Neural crest cell (in vitro differentiated cells): ENCODE measurements at places on chromosomes 11 and 22. TPM values are rescaled to one million over a fixed set of nuclear protein-coding genes. Genes with fewer than 3 reads are reported as not detected.

Gene CRYBA4
- not detected in 2 replicates for total RNA-seq

Gene CCDC73
- not detected in 2 replicates for total RNA-seq

GRCh38 chr22:26970809-26971394, 313.5 kb downstream of the MIAT start:
- no peak overlapping the region for H3K4me3 ChIP-seq
- no peaks in the 10 kb centered on the region for H3K36me3 ChIP-seq
- H3K27ac ChIP-seq = no peak overlapping the region
- no peaks in the 10 kb centered on the region for H3K4me1 ChIP-seq
- H3K27me3 ChIP-seq = peaks cover 20% of the 10 kb centered on the region
- DNase-seq = no peak

GRCh38 chr11:93822359-93822758, 28.1 kb downstream of the VSTM5 start:
- H3K36me3 ChIP-seq = peaks cover 2% of the 10 kb centered on the region
- no peak overlapping the region for H3K27ac ChIP-seq
- no peaks in the 10 kb centered on the region for H3K27me3 ChIP-seq
- DNase-seq = no peak
- H3K4me1 ChIP-seq = peaks cover 14% of the 10 kb centered on the region

DNA sequence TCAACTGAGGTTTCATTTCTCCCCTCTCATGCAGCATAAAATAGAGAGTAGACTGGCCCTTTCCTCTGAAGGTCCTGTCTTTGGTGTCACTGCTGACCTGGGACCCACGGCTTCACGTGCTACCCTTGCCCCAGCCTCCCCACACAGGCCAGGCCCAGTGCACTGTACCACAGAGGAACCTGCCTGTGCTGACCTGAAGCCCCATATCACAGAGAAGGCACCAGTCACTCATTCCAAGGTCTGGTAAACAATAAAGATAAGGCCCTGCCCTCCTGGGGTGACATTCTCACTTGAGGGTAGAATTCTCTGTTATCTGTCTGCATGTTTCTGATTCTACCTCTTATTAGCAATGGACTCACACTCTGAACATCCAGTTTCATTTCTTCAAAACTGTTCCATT, 51.3 kb downstream of the RPL27A start:
- no peak overlapping the region for H3K4me3 ChIP-seq
- H3K27ac ChIP-seq = peak overlapping the region; percentile 85
- no peak for DNase-seq
- H3K4me1 ChIP-seq = peaks cover 21% of the 10 kb centered on the region

- H3K36me3 ChIP-seq = peaks cover 28% of the 10 kb centered on the region
- DNase-seq = no peak
- no peak overlapping the region for H3K27ac ChIP-seq
- no peaks in the 10 kb centered on the region for H3K4me1 ChIP-seq
- H3K27me3 ChIP-seq = no peaks in the 10 kb centered on the region
- H3K4me3 ChIP-seq = no peak overlapping the region
Measured at GRCh38 chr11:75996523-75997442, 181.8 kb downstream of the UVRAG start.

Gene MYEOV
- 0.16 and 0.35 TPM in 2 replicates for total RNA-seq

DNA sequence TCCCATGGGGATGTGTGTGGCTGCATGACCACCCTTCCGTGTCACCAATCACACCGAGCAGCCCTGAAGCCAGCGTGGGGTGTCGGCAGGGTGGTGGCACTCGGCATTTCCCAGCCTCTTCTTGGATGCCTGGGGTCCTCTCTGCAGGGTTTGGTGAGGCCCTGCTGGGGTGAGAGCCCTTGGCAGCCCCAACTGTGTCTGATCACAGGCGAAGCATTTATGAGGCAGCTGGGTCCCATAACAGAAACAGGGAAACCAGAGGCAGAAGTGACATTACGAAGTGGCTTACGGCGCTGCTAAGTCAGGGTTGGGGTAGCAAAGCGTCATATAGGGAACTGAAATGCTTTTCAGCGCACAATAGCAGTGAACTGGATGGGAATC, 92.3 kb upstream of the SEPTIN5 start:
- no peaks in the 10 kb centered on the region for H3K36me3 ChIP-seq
- peaks cover 26% of the 10 kb centered on the region for H3K27me3 ChIP-seq
- peaks cover 3% of the 10 kb centered on the region for H3K4me1 ChIP-seq
- no peak for DNase-seq
- no peak overlapping the region for H3K27ac ChIP-seq
- no peak overlapping the region for H3K4me3 ChIP-seq

DNA sequence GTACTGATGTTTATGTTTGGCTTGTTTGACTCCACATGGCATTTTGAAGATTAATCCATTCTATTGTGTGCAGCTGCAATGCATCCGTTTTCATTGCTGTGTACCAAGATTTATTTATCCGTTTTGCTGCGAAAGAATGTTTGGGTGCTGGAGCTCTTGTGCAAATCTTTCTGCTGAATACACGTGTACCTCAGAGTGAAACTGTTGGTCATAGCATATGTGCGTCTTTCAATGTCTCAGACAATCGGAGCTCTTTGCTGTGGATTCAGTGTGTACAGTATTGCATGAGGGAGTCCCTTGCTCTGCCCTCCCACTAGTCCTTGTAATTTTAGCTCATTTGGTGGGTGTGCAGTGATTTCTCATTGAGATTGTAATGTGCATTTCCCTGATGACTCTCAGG, 545.4 kb downstream of the TBC1D22A start:
- H3K36me3 ChIP-seq = no peaks in the 10 kb centered on the region
- peaks cover 33% of the 10 kb centered on the region for H3K27me3 ChIP-seq
- DNase-seq = no peak

Gene TH
- 0.61 and 0.68 TPM in 2 replicates for total RNA-seq

Gene ASCL3
- total RNA-seq = not detected in 2 replicates

Gene KDM4E
- total RNA-seq = not detected in 2 replicates

Gene TOM1
- 24.6 and 24.7 TPM in 2 replicates for total RNA-seq

GRCh38 chr11:68411501-68411991, 49.0 kb upstream of the PPP6R3 start:
- peaks cover 10% of the 10 kb centered on the region for H3K36me3 ChIP-seq
- no peaks in the 10 kb centered on the region for H3K4me1 ChIP-seq
- DNase-seq = no peak
- H3K4me3 ChIP-seq = no peak overlapping the region
- no peaks in the 10 kb centered on the region for H3K27me3 ChIP-seq

DNA sequence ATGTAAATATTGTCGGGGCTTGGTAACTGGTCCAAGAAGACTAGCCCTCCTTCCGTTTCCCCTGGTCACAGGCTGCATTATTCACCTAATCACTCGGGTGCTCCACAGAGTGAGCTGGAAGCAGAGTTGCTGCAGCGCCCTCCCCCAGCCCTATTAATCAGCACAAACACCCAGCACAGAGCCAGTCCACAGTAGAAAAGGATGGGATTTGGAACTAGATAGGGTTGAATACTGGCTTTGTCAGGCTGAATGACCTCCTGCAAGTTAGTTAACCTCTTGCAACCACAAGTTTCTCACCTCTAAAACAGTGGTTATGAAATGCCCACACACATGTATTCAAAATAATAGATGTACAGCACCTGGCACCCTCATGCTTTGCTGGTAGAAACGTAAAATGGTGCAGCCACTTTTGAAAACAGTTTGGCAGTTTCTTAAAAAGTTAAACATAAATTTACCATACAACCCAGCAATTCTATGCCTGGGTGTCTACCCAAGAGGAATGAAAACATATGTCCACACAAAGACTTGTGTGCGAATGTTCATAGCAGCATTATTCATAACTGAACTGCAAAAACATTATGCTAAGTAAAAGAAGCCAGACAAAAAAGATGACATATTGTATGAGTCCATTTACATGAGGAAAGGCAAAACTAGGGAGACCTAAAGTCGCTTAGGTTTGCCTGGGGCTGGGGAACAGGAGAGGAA, 31.7 kb upstream of the APLP2 start:
- no peak for DNase-seq
- H3K27me3 ChIP-seq = no peaks in the 10 kb centered on the region
- H3K4me1 ChIP-seq = peaks cover 14% of the 10 kb centered on the region
- H3K27ac ChIP-seq = no peak overlapping the region
- no peak overlapping the region for H3K4me3 ChIP-seq
- H3K36me3 ChIP-seq = no peaks in the 10 kb centered on the region

GRCh38 chr11:131868629-131869507, 498.5 kb downstream of the NTM start:
- H3K27me3 ChIP-seq = no peaks in the 10 kb centered on the region
- peaks cover 18% of the 10 kb centered on the region for H3K4me1 ChIP-seq
- no peak for DNase-seq
- peak overlapping the region; percentile 2 for H3K27ac ChIP-seq
- no peaks in the 10 kb centered on the region for H3K36me3 ChIP-seq

Gene VSIG2
- not detected in 2 replicates for total RNA-seq

DNA sequence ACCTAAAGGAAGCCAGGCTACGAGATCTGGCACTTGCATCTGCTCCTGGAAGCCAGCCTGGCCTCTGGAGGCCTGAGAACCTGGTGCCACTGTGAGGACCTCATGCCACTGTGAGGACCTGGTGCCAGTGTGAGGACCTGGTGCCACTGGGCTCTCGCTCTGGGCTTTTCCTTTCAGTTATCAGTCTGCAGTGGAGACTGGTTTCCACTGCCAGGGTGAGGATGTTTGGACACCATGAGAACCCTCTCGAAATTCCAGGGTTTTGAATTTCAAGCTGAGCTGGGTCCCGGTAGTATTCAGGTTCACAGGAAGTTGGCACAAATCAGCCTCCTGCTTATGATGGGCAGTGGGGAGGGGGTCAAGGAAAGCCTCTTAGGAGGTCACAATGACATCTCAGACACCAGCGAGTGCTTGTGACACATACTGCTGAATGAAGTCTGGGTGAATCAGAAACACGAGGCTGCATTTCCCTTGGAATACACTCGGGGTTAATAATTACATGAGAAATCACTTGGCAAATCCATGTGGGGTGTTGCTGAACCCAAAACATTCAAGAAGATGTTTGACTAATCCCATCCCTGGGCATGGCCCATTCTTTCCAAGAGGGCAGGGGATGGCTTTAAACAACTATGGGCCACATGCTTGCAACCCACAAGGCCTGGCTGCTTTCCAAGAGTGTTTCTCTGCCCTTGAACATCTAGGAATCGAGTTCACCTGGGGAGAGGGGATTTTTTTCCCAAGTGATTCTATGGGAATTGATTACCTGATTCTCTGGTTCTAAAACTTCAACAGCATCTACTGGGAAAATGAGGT, 60.2 kb downstream of the LINC01488 start:
- H3K4me3 ChIP-seq = no peak overlapping the region
- DNase-seq = no peak

DNA sequence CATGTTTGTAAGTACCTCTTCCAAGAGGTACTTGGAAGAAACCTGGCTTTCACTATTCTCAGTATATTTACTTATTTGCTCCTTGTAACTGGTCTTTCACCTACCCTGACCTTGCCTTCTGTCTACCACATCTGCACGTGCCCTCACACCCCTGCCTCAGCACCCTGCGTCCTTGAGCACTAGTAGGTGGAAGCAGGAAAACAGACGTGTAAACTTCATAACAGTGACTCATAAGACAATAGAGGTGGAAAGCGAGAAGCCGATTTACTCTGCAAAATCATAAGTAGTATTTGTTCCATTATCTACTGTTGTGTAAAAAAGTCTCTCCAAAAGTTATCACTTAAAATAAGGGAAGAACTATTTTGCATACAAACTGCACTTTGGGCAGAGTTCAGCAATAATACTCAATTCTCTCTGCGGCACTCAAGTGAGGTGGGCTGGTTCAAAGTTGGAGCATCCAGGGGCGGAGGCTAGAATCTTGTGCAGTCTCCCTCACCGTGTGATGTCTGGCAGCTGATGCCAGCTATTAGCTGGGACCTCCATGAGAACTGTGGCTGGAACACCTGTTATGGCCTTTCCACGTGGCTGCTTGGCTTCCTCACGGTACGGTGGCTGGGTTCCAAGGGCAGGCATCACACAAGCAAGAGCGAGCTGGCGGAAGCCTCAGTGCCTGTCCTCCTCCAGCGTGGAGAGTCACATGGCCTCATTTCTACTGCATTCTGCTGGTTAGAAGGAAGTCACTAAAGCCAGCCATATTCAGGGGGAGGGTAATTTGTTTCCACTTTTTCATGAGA, 30.4 kb downstream of the PACS1 start:
- H3K27ac ChIP-seq = no peak overlapping the region
- H3K4me3 ChIP-seq = no peak overlapping the region
- H3K27me3 ChIP-seq = no peaks in the 10 kb centered on the region
- no peaks in the 10 kb centered on the region for H3K36me3 ChIP-seq

Gene CHST1
- total RNA-seq = 1.1 and 1.3 TPM in 2 replicates

GRCh38 chr11:95895815-95896214, 28.1 kb downstream of the MTMR2 start:
- no peaks in the 10 kb centered on the region for H3K27me3 ChIP-seq
- no peaks in the 10 kb centered on the region for H3K4me1 ChIP-seq
- no peaks in the 10 kb centered on the region for H3K36me3 ChIP-seq
- DNase-seq = no peak
- H3K27ac ChIP-seq = no peak overlapping the region

Gene DGCR6
- total RNA-seq = 4.8 and 4.9 TPM in 2 replicates

GRCh38 chr11:34744511-34744910, 123.6 kb downstream of the EHF start:
- H3K27me3 ChIP-seq = no peaks in the 10 kb centered on the region
- H3K4me3 ChIP-seq = no peak overlapping the region
- H3K4me1 ChIP-seq = peaks cover 4% of the 10 kb centered on the region
- peaks cover 29% of the 10 kb centered on the region for H3K36me3 ChIP-seq

GRCh38 chr11:57804466-57804865, 42.9 kb downstream of the CTNND1 start:
- no peak overlapping the region for H3K4me3 ChIP-seq
- DNase-seq = no peak
- peaks cover 6% of the 10 kb centered on the region for H3K4me1 ChIP-seq
- H3K27me3 ChIP-seq = no peaks in the 10 kb centered on the region
- H3K27ac ChIP-seq = no peak overlapping the region

DNA sequence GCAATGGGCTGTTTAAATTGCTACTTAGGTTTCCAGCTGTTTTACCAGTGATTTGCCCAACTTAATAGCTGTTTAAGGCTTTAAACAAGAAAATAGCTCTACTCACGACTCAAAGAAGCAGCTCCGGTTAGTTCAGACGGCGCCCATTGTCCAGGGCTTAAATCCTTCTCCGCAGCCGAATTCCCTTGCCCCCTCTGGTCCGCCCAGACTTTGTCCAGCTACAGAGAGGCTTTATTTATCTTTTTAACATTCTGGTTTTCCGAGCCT, 20.9 kb upstream of the SCUBE1 start:
- DNase-seq = no peak
- peaks cover 18% of the 10 kb centered on the region for H3K4me1 ChIP-seq
- H3K4me3 ChIP-seq = no peak overlapping the region
- H3K27me3 ChIP-seq = peaks cover 27% of the 10 kb centered on the region
- H3K36me3 ChIP-seq = no peaks in the 10 kb centered on the region
- H3K27ac ChIP-seq = no peak overlapping the region

Gene TUBA8
- 2.0 and 2.8 TPM in 2 replicates for total RNA-seq

DNA sequence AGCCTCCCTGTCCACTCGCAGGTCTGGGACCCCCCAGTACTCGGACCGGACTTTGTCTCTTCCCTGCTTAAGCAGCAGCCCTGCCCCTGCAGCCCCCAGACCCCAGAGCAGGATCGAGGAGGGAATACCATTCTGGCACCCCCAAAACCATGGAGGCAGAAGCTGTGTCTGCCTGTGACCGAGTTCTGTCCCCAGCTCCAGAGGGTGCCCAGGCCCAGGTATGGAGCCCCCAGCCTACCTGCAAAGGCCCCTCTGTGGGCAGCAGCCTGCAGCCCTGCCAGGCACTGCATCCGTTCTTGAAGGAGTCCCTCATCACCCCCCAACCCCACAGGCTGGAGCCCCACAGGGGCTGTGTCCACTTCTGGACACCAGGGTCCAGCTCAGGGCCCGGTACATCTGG, 163.8 kb downstream of the BRD1 start:
- peaks cover 39% of the 10 kb centered on the region for H3K27me3 ChIP-seq
- no peak for DNase-seq
- no peak overlapping the region for H3K4me3 ChIP-seq

Gene MYBPC3
- not detected in 2 replicates for total RNA-seq

Gene PRR33
- not detected in 2 replicates for total RNA-seq

- no peak overlapping the region for H3K4me3 ChIP-seq
- no peaks in the 10 kb centered on the region for H3K27me3 ChIP-seq
- no peaks in the 10 kb centered on the region for H3K36me3 ChIP-seq
Measured at GRCh38 chr11:129326921-129327320, 48.7 kb upstream of the BARX2 start.
